ENCODE measurements at places on chromosomes 11 and 22.

DNA sequence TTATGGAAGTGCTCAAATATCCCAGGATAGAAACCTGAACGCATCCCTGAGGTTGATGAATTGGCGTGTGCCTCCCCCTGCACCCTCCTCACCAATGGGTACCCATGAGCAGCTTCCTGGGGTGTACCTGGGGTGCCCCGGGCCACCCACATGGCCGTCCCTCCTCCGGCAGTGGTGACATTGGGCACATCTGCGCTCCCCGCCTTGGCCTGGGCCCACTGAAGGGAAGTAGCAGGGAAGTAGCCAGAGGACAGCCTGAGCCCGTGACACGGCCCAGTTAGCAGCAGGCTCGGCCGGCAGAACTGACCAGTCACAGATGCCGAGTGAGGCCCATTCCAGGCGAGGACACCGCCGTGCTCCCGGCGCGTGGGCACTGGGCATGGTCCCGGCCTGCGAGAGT, 16.7 kb downstream of the MRPL23 start:
- DNase-seq, result peak; percentile 16

DNA sequence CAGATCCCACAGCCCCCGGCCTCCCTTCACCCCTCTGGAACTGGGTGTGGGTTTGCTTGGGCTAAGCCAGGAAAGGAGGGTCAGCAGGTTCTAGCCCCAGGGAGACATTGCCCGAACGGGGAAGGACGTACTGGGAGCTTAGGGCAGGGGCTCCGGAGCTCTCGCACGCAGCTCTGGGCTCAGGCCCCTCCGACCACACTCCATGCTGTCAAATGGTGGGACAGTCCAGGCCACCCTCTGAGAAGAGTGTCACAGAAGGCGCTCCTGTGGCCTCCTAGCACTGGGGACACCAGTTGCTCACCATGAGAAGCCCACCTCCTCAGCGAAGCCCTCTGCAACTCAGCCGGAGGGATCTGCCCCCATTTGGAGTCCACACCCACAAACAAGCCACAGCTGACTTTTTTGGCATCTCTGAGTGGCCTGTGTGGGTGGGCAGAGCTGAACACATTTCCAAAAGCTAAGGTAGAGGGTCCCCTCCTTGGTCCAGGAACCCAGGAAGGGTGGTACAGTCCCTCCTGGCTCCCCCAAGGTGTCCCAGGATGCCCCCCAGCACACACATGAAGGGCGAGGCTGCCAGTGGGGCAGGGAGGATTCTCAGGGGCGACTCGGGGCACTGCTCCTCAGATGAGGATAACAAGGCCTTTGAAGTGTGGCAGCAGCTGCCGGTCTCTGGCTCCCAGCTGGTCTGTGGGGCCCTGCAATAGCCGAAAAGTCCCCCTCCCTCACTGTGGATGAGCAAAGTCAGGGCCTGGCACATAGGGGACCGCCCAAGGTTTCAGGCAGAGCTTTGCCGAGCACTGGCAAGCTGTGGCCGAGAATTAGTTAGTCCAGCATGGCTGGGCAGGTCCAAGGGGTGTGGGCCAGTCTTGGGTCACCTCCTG, 13.0 kb upstream of the TEF start:
- DNase-seq, result no peak

- no peak for DNase-seq
Measured at GRCh38 chr11:103384652-103385051, 275.4 kb downstream of the DYNC2H1 start.

GRCh38 chr11:12157241-12157661, 46.9 kb downstream of the MICAL2 start:
- DNase-seq, result no peak

DNA sequence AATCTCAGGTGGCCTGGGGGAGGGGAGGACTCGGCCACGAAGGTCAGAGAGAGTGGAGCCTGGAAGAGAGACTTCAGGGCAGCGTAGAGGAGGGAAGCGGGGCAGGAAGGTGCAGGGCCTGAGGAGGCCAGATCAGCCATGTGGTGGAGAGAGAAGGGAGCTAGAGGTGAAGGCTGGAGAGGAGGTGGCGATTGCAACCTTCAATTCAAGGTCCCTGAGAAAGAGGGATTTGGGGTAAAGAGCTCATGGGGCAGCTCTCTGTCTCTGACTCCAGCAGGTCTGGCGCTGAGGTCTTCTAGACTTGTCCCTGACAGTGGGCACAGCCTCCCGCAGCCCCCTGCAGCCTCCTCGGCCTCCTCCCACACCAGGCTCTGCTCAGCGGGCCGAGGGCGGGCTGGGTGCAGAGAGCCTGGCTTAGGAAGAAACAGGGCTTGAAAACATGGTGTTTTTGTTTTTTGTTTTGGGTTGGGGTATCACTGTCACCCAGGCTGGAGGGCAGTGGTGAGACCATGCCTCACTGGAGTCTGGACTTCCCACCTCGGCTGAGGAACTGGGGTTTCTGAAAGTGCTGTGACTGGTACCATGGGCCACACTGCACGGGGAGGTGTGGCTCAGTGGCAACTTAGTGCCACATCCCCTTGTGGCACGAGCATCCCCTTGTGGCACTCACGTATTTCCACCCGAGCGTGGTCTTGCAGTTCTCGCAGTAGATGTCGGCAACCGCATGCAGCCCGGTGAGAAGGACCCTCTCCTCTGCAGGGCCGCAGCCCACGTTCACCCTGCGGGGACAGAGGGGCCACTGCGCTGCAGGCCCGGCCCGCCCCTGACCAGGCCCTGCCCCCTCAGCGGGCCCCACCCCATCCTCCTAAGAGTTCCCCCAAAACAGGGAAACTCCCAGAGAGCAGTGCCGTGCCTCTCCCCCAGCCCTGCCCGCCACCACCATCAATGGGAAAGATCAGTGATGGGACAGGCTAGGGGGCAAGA, 32.6 kb downstream of the YPEL1 start:
- DNase-seq, result no peak

GRCh38 chr22:44729391-44730021, 22.9 kb upstream of the ARHGAP8 start:
- no peak for DNase-seq

DNA sequence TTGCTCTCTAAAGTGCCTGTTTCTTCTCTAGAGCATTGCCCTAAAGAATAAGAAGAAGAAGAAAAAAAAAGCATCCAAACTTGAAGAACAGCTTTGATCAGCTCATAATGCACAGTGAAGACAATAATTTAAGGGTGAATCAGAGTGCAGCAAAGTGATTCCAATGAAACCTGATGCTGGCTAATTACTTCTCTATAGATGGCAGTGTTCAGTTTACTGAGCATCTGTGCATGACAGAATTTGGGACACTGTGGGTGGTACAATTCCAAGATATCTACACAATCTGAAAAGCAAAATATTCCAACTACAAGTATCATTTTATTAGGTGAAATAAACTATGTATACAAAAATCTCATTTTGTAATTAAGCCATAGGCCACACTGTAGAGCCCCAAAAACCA, 450.5 kb upstream of the CCDC90B start:
- no peak for DNase-seq

Data from suprapubic skin (tissue), 4 donors.